ENCODE measurements at places on chromosomes 2 and 18.

DNA sequence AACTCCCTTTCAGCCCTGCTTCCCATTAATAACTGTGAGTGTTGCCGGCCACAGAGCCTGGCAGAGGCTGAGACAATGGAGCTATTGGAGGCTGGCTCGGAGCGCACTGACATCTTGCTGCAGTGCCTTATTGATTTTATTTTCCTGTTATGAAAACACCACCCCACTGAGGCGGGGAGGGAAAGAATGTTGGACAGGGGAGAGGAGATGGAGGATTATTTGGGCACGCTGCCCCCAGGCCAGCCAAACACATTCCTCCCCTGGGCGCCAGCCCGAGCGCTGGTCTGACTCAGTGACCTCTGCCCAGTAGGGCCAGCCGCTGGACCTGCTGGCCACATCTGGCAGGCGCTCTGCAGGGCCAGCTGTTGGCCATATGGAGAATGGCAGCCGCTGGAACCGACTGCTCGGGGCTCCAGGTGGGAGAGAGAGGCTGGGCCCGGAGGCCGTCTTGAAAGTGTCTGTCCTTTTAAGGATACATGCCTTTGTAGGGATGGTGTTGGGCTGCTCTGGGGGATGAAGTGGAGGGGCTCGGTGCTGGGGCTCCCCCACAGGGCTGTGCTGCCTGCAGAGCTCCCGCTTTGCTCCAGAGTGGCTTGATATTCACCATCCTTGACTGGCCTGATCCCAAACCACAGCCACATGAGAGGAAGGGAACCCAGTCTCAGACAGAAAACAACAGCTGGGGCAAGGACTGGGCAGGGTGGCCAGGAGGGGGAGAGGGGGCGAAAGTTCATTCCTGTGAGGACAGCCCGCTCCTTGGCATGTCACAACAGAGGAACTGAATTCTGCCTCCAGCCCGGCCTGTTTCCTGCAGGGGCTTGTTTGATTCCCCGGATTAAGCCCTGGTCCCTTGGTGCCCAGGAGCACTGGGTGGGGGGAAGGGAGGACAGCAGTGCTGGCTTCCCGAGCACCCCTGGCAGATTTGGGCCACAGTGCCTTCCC, 179.0 kb downstream of the KLHL29 start:
- DNase-seq, result no peak

DNA sequence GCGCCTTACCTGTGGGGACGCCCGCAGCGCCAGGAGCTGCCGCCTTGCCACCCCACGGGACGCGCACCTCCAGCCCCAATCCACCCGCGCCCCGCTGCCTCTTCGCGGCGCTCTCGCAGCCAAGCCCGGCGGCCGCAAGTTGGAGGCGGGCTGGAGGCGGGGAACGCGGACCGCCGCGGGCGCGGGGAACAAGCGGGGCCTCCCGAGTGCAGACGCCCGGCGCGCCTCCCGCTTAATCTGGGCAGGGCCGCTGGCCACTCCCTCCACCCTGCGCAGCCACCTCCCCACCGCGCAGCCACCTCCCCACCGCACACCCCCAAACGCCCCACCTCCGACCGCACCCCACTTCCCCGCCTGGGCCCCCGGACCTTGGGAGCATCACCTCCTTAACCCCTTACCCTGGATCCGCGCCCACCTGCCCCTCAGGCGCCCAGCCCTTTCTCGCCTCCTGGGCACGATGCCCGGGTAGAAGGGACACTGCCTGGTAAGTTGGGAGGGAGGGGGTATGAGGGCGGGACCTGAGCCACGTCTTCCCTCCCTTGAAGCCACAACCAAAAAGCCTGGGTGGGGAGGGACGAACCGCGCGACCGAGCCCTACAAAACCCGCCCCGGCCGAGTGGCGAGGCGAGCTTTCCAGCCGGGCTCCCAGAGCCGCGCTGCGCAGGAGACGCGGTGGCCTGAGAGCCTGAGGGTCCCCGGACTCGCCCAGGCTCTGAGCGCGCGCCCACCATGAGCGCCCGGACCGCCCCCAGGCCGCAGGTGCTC, at the start of the genes COL4A3 and COL4A4:
COL4A3 (plus strand) TSS at position 627 of the 765 bp plus-strand sequence; CDS start at position 730, 103 bp downstream.
COL4A4 (minus strand) TSS at position 208 of the 765 bp plus-strand sequence. CDS start 16,722 bp downstream, outside the sequence.
- peak; percentile 31 for DNase-seq

DNA sequence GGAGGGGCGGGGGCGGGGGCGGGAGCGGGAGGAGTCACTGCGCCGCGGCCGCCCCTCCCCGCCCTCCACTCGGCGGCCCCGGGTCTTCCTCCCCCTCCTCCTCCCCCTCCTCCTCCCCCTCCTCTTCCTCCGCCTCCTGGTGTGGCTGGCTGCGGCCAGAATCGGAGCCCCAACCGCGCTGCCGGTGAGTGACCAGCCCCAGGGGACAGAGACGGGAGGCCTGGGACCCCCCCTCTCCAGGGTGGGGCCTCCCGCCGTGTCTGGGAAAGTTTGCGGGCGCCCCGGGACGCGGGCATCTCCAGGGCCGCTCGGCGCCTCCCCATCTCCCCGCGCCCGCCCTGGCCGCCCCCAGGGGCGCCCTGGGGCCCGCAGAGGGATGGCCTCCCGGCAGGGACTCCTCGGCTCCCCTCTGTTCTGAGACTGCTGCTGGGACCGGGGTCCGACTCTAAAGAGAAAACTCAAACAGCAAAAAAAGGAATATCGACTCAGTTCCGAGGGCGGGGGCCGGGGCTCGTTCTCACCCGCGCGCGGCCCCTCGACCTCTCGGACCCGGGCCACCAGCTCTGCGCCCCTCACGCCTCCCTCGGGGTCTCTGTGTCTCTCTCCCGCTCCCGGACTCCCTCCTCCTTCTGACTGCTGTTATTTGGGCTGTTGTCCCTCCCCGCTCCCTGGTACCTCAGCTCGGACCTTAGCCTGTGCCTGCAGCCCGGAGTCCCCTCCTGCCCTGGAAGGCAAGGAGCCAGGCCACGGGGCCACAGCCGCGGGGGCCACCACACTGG, at the start of gene STON1:
STON1 (plus strand) TSS at position 122 of the 779 bp plus-strand sequence. CDS start 50,480 bp downstream, outside the sequence.
- peak; percentile 45 for DNase-seq

GRCh38 chr2:108614659-108615058, 80.4 kb downstream of the LIMS1 start:
- no peak for DNase-seq

GRCh38 chr2:207802650-207803049, 32.9 kb upstream of the FZD5 start:
- no peak for DNase-seq

GRCh38 chr2:168426861-168427260, 29.2 kb upstream of the CERS6 start:
- no peak for DNase-seq

DNA sequence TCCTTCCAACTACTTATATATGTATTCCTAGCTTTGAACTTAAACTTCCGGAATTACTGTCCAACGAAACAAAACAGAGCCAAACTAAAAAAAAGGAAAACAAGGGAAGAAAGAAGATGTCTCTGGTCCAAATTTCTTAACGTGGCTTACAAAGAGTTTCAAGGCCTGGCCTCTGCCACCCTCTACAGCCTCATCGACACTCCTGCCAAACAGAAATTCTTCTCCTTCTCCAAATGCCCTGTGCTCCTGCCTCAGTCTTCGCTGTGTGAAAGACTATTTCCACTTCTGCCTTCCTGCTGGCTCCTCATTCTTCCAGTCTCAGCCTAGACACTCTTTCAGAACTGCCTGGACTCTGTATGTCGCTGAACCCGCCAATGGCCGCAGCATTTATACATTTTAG, 249.2 kb downstream of the TXNL1 start:
- no peak for DNase-seq

GRCh38 chr2:216426938-216427337, 14.7 kb downstream of the SMARCAL1 start:
- DNase-seq, result no peak

DNA sequence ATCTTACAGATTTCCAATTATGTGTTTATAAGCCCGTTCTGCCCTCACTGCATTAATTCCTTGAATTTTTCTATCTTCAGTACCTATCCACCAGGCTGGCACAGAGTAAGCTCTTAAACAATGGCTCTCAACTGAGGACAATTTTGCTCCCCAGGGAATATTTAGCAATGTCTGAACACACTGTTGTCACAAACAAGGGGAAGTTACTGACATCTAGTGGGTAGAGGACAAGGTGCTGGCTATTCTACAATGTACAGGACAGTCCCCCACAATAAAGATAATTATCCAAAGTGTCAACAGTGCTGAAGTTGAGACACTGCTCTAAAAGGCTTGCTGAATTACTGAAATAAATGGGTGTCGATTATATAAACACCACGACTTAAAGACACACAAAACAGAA, 5.0 kb downstream of the NDUFS1 start:
- DNase-seq, result no peak

GRCh38 chr2:215029936-215030335, 108.5 kb downstream of the ABCA12 start:
- no peak for DNase-seq

DNA sequence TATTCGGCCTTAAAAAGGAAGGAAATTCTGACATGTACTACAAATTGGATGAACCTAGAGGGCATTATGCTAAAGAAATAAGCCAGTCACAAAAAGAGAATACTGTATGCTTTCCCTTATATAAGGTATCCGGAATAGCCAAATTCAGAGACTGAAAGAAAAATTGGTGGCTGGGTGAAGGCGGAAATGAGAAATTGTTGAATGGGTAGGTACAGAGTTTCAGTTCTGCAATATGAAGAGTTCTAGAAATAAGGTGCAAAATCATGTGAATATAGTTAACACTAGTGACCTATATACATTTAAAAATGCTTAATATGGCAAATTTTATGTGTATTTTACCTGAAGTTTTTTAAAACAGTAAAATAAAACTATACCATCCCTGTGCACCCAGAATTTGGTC, 43.1 kb downstream of the RMP24 start:
- DNase-seq, result no peak

DNA sequence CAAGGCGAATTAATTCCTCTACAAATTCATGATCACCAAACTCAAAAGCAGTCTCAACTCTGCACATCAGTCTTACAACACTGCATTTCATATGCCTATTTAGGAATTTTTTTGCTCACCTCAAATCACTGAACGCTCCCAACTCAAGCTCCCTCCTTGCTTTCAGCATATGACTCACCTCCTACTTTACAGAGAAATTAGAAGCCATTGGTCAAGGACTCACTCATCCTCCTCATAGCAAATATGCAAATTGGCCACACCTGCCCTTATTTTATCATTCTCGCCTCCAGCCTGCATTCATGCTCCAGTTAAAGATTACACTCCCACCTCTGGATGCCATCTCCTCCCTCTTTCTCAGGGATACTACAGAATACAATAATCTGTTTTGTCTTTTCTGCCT, 148.8 kb downstream of the MBD2 start:
- no peak for DNase-seq

- no peak for DNase-seq
Observed at GRCh38 chr2:39217192-39217550, 26.6 kb downstream of the CDKL4 start.

DNA sequence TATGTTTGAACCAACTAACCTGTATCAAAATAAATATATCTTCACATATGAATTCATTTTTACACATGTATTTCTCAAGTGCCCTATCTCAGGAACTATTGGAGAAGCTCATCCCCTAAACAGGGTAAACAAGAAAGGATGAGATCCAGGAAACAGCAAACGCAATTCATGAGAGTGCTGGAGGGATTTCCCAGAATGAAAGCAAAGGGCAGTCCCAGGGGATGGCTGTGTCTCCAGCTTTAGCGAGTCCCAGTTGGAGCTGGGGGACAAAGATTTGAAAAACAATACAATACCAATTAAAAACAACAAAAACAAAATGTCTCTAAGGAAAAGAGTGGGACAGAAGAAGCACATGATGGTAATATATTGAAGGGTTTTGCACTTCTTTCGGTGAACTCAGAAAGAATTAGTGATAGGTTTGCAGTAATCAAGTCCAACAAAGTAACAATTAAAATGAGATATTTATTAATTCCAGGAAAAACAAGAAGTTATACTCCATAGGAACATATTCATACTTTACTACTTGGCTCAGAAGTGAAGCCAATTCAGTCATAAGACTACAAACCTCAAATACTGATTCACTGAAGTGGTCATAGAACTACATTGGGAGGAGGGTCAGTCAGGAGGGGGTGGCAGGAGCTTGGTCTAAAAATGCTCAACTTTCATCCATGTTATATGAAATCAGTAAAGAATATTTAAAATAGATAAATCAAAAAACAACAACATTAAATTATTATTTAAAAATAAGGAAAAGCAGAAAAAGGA, 73.1 kb upstream of the PDE1A start:
- DNase-seq, result no peak

DNA sequence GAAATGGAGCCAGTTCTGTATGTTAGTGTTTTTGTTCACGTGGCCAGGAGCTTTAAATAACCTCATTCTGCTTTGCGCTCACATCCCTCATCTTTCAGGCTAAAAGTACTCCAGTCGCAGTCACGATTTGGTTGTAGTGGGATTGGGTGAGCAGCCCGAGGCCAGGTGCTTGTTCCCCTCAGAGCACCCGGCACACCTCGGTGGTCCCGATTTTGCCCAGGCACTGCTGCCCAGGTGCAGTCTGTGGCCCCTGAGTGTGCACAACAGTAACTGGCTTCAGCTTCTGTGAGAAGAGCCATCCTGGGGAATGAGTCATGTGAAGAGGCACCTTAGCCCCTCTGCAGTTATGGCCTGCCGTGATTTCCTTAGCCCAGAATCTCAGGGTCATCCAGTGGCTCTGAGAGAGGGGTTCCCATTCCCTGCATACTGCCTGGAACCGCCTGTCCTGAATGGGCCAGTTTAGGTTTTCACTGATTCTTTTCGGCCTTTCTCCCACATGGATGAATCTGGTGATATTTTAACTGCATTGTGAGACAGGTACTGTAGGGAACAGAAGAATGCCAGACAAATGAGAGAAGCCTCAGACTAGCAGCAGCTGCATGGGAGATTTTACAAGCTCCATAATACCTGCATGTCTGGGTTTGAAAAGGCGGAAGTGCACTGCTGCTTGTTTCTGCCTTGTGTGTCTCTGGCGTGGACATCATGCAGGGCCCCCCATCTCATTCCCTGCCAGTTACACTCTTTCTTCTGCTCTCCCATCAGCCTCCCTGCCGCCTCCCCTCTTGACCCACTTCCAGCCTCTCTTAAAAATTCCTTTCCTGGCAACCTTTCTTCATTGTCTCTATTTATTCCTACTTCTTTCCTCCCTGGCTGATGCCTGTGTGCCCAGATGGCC, 33.5 kb downstream of the IMPA2 start:
- DNase-seq, result no peak

DNA sequence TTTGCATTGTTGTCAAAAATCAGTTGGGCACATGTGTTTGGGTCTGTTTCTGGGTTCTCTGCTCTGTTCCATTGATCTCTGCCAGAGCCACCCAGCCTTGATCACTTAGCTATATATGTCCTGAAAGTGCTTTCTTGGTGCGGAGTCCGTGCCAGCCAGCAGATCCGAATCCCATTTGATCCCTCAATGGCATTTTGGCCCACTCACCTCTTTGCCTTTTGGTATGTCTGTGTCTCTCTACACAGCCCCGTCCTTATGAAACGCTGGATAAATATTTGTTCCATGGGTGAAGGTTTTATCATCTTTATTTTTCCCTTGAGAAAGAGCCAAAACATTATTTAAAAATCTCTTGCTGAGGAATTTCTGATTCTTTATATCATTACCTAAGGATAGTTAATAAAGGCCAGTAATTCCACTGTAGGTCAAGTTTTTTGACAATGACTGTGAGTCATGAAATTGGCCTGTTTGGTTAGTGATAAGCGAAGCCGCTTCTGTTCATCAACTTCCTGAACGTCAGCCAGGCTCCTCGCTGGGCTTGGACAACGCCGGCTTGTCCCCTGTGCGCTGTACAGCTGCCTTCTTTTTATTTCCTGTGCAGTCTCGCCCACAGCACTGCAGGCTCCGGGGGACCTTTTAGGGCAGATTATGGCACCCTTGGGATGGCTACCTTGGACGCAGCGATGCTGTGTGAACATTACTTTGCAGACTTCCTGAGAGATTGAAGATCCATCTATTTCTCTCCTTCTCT, 24.9 kb downstream of the MTCL1 start:
- no peak for DNase-seq

- no peak for DNase-seq
Observed at GRCh38 chr2:111634050-111634794, 249.8 kb downstream of the ANAPC1 start.
